Dermis microvascular lymphatic vessel endothelial cell (primary cell): ENCODE measurements at places on chromosomes 12 and 14.

- DNase-seq: no peak
Observed at GRCh38 chr12:104469523-104469922, 12.8 kb downstream of the CHST11 start.

DNA sequence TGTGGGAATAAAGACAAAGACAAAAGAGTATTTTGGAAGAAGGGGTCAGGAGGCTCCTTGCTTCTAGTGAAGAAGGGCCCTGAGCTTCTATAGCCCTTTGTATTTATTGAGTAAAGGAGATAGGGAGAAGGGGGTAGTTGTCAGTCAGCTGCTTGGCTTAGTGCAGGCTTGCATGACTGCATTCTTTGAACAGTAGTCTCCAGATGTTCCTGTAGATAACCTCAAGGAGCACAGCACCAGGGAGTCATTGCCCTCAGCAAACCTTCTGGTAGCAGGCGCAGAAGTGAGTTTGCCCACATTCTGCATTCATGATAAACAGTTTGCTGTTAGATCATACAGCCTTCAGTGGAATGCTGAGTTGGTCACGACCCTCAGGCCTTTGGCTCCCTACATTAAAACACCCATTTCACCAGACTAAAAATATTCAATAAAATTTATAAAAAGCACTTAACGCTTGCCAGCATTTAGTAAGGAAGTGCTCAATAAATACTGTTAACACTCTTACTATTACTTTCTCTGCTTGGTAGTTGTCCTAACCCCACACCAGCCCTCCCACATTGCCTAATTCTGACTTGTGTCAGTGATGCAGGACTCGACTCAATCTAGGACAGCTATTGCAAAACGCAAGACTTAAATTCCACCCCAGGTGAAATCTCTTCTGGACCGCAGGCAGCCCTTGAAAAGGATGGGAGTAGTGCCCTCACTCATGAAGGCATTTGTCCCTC lies 3.0 kb upstream of the DHRS4 start:
- DNase-seq: no peak

GRCh38 chr12:65624554-65625086 lies 199.7 kb upstream of the HMGA2 start:
- DNase-seq: no peak

- no peak for DNase-seq
Observed at GRCh38 chr12:7078163-7078562, 14.1 kb downstream of the C1R start.

- no peak for DNase-seq
Observed at GRCh38 chr12:53481939-53482586, 17.2 kb downstream of the MAP3K12 start.

GRCh38 chr14:44970907-44971306 lies 8.9 kb downstream of the TOGARAM1 start:
- no peak for DNase-seq

- no peak for DNase-seq
Observed at GRCh38 chr14:100688598-100689461, 37.9 kb upstream of the DLK1 start.
